ENCODE measurements at places on chromosomes 7 and 10.
A peak's percentile ranks its signal among the peaks of the same experiment; 100 is the strongest.

DNA sequence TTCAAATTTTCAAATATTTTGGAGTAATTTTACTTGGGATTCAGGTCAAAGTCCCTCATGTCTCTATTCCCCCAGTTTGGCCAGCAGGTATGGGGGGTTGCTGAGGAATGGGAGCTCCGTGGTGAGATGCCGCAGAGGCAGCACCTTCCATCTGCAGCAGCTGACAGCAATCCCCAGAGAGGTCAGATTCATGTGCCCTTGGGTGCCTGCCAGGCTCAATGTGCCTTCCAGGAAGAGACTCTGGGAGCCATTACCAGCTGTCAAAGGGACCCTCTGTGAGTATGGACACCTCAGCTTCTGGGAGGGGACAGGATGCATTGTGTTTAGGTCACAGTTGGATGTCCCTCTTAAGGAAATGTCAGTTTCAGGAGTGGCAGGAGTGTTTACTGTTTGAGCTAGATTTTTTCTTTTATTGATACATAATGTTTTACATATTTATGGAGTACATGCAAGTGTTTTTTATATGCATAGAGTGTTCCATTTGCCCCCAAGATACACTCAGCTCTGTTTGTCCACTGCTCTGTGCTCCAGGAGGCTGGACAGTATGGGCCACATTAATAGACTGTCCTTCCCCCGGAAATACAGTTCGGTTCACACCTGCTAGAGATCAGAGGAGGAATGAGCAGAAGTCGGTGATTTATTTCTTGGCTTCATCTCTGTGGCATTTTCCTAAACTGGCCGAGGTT is 75.3 kb upstream of the GRB10 start:
- DNase-seq: no peak

GRCh38 chr7:131370523-131370968 is 42.9 kb downstream of the MKLN1 start:
- DNase-seq: peak; percentile 48

- DNase-seq: no peak
Measured at GRCh38 chr7:141731476-141732149, 6.5 kb upstream of the SSBP1 start.

GRCh38 chr7:131381069-131381838 is 53.6 kb downstream of the MKLN1 start:
- DNase-seq: no peak

DNA sequence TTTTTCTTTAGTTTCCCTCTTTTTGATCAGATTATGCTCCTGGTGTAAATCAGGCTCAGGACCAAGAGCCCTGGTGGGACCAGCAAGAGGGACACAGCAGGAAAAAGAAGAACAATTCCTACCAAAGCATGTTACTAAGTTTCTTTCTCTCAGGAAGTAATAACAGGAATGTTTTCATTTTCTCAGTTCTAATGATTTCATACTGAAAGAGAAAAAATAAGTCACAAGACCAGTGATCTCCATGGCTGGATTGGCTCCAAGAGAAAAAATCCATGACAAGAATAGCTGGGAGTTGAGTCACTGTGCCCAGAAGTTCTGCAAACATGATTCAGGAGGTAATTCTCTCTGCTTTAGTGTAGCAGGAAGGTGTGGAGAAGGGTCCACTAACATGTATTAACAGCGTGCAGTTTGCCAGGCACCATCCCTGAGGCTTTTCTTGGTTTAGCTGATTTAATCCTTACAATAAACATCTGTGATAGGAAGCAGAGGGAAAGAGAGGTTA is 23.8 kb upstream of the IFIT2 start:
- DNase-seq: no peak

DNA sequence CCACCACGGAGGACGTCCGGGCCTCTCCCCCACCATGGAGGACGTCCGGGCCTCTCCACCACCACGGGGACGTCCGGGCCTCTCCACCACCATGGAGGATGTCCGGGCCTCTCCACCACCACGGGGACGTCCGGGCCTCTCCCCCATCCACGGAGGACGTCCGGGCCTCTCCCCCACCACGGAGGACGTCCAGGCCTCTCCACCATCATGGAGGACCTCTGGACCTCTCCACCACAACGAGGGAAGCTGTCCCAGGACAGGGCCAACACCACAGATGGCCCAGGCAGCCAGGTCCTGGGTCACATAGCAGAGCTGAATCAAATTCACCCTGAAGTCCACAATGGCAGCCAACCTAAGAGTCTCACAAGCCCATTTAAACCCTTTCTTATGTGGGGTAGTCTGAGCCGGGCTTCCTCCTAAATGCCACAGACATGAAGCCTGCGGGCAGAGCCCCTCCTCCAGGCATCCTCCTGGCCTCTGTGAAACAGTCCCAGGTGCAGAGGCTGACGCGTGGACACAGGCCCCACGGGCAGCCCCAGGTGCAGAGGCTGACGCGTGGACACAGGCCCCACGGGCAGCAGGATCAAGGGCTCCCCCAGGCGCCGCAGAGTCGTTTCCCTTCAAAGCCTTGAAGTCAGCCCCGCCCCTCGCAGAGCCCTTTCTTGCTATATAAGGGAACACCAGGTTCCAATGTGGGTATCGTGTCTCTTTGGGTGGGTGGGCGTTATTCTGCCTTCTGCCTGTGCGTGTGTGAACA is 47.0 kb downstream of the FOXL3 start:
- DNase-seq: no peak

DNA sequence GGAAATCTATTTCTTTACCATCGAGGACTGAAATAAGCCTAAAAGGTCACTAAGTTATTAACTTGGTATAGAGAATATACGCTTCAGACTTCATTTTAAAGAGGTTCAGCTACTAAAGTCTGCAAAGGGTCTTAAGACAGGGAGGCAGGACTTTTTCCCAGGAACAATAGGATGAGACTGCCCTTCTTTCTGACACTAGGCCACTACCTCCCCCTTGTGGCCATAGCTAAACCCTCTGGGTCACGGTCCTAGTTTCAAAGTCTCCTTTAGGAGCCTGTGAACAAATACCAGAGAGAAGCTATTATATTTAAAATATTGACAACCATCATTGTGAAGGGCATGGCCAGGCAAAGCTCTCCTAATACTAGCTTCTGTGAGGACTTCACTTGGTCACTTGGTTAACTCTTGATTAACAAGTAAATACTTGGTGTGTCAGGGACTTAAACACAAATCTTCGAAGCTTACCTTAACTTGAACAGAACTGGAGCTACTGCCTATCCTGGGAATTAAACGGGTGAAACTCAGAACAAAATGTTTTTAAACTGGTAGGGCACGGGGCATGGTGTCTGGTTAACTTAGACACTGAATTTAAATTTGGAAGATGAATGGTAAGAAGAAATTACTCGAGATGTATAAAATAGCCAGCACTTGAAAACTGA is 75.6 kb downstream of the CCDC6 start:
- peak; percentile 52 for DNase-seq

GRCh38 chr10:83536426-83536825 is 602.9 kb upstream of the GHITM start:
- no peak for DNase-seq

- peak; percentile 41 for DNase-seq
Measured at GRCh38 chr7:50265968-50266634, 38.4 kb upstream of the IKZF1 start.

- DNase-seq: no peak
Measured at GRCh38 chr10:102519246-102519825, 15.6 kb downstream of the SUFU start.

DNA sequence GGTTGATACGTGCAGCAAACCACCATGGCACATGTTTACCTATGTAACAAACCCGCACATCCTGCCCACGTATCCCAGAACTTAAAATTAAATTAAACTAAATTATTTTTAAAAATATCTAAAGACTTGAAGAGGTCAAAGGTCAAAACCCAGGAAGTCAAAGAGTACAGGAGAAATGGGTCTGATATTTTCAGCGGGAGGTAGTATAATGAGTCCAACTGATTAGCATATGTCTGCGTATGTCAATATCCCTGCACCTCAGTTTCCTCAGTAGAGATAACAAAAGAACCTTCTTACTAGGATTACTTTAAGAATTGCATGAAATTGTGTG is 133.0 kb downstream of the TMEM26 start:
- no peak for DNase-seq

- DNase-seq: no peak
Measured at GRCh38 chr10:25600651-25601050, 333.4 kb upstream of the MYO3A start.

- DNase-seq: no peak
Measured at GRCh38 chr7:96870934-96871333, 134.4 kb upstream of the DLX6 start.

- no peak for DNase-seq
Measured at GRCh38 chr7:130891254-130892094, 157.5 kb upstream of the KLF14 start.

- no peak for DNase-seq
Measured at GRCh38 chr10:85542936-85543730, 823.5 kb downstream of the GRID1 start.

All from NB4 (cell line).